ENCODE measurements at places on chromosomes 5 and 9.

DNA sequence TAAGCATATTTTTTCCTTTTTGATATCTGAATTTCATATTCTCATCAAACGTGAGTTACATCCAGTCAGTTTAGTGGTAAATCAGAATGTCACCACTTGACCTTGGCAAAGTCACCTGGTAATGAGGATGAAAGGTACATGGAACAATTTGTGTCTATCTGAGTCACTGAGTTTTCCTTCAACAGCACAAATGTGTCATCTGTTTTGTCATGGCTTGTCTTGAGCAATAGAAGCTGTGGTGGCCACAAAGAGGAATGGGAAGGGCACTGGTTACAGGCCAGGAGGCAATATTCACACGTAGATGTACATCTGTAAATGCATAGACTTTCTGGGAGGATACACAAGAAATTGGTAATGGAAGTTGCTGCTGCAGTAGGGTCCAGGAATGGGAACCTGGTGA lies 8.4 kb upstream of the ZNF474 start:
- DNase-seq: no peak

GRCh38 chr9:94511134-94511954 lies 43.5 kb upstream of the PCAT7 start:
- DNase-seq: no peak

DNA sequence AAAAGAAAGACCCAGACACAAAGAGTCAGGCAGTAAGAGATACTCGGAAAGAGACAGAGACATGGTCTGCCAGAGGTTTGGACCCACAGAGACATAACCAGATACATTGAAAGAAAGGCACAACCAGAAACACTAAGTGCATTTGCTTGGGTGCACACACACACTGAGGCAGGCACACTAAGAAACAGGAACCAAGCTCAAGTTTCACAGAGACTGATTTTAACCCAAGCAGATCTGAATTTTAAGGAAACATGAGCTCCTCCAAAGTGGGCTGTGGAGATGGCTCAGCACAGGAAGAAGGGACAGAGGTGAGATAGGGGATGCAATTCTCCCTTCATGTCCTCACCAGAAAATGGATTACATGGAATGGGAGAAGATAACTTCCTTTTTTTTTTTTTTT lies 9.5 kb downstream of the AQP3 start:
- DNase-seq: no peak

DNA sequence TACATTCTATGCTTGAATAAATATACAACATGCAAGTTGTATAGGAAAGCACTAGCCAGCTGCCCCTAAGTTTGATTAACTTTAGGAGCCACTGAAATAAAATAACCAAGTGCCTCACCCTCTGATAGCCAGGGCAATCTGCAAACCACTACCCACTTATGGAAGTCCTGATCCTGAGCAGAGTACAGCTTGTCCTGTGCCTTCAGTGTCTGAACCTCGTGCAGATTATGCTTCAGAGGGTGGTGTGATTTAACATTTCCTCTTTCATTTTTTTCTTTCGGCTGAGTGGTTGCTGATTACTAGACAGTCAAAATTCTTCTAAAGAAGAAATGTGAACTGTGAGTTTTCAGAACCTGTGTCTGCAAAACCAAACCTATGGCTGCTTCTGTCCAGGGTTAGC lies 327.7 kb downstream of the PIK3R1 start:
- no peak for DNase-seq

DNA sequence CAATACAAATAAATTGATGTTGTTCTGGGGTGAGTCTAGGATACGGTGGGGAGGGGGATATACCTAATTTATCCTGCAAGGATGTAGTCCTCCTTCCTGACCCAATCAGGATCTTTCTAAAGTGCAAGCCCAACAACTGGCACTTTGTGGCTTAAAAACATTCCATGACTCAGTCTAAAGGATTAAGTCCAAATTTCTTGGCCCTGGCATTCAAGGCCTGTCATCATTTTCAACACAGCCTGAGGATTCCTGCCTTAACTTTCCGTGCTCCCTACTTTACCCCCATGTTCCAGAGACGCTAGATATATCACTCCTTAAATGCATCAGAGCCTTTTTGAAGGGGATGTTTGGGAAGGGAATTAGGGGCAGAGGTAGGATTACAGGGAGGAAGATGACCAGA lies 1.0 kb downstream of the FAM221B start:
- no peak for DNase-seq

DNA sequence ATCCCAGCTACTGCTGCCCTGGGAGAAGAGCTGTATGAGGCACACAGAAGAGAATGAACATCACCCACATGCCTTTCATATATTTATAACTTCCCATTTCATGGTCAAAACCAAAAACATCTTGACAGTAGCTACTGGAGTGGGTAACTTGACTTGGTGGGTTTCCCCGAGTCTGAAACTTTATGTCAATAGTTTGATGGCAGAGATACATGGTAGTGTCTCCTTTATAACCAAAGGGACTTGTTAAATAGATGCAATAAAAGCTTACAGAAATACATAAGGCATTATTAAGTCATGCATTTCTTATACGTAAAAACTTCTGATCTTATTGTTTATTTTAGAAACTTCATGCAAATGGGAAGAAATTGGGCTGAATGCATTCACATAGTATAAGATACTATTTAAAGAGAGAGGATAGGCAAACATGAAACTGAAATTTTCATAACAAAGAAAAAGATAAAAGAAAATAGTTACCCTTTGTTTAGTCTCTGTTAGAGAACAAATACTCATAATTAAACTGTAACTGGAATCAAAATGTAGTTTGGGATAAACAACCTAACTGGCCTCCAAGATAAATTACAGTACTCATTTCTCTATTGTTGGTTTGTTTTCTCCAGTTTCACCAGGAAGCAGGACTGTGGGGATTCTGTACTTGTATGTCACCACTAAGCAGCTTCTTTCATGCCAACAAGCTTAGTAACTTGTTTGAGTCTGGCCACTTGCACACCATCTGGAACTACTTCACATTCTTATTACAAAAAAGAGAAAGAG lies 459.3 kb upstream of the MEF2C start:
- no peak for DNase-seq

DNA sequence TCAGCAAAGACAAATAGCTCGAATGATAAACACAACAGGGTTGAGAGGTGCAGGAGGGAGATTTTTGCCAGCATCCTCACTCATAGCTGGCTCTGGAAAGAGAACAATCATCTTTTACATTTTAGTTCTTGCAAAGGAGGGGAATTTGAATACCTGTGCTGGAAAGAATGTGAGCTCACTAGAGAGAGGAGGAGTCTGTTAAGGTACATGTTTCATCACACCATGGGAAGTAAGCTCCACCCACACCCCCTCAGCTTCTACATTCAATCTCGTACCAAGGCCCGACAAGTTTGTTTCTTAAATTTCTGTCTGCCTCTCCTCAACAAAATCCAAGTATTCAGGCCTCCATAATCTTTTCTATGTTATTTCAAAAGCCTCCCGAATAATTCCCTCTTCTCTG lies 254.6 kb downstream of the BRINP1 start:
- no peak for DNase-seq

- DNase-seq: no peak
Measured at GRCh38 chr5:180866985-180867384, 5.9 kb upstream of the ZFP62 start.

- DNase-seq: no peak
Measured at GRCh38 chr5:10266839-10267238, 16.8 kb downstream of the CCT5 start.

- peak; percentile 19 for DNase-seq
Measured at GRCh38 chr5:83473346-83474160, 2.0 kb downstream of the VCAN start.

DNA sequence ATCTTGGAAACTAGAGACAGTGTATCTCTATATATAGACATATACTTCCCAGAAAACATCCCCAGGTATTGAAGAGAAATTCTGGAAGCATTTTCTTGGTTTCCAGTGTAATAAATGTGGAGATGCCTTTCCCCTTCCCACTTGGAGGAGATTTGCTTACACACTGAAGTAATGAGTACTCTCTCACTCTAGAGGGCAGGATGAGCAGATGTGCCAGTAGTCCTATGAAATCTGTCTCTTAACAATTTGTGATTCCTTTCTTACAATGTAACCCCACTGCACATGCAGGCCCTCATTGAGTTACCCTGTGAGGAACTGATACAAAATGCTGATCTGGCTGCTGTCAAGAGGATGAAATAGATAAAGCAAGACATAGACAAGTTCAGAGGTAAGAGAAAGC lies 567.2 kb downstream of the SLCO4C1 start:
- DNase-seq: no peak

DNA sequence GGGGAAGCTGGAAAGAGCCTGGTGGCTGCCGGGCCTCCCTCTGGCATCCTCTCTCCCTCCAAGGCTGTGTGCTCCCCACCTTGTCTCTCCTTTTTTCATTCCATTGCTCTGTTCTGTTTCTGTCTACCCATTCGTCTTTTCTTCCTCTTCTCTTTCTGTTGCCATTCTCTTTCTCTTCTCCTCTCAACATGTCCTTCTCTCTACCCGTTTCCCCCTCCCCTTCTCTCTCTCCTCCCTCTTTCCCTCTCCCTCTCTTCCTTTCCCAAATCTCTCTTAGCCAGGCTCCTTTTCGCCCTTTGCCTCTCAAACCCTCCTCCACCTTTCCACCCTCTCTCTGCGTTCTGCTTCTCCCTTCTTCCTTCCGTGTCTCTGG lies 19.4 kb upstream of the KCNIP1 start:
- DNase-seq: no peak

DNA sequence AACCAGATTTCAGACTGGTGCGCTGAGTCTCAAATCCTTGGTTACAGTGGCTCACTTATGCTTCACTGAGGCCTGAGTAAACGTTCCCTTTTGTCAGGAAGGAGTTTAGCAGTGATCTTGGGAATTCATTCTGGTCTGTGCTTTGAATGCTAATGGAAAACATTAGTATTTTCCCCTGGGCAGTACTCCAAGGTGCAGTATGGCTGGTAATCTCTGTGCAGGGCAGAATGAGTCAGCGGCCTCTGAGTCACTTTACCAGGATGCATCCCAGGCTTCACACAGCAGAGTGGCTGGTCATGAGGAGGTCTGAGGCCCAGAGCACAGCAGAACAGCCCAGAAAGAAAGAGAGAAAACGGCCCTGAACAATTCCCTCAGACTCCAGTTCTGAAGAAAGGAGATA lies 54.0 kb downstream of the PCA3 start:
- DNase-seq: no peak

GRCh38 chr9:127209220-127209619 lies 55.4 kb upstream of the GARNL3 start:
- DNase-seq: no peak

GRCh38 chr9:133273098-133273497 lies 1.9 kb downstream of the ABO start:
- no peak for DNase-seq

DNA sequence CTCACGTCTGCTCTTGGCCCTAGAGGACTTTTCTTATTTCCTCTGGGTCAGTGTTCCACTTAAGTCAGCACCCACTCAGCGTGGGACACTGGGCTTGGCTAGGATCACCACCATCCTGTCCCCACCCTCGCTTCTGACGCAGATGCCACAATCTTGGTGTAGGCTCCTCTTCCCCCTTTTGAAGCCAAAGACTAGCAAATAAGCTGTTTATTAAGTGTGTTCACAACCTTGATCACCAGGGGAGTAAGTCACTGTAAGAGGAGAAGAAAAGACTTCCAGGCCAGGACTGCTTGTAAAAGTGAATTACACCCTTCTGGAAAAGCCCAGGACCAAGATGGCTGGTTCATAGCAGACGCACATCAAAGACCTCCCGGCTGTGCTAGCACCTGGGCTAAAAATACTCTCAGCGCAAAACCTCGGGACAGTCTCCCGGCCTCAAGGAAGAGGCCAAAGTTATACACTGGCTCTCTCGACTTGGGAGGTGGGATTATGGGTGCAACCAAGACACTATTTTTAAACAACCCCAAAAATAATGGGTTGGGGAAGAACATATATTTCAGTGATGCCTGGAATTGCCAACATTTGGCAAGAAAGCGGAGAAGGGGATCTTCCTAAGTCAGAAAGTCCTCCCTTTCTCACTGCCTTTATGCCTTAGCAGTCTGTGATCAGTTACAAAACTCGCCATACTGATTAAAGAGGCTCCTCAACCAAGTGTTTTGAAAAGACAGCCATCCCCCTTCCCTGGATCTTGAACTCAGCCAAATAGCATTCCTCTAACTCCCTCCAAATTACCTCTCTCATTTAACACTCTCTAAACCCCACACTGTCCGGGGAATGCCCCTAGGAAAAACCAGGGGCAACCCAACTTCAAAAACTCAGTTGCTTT lies 69.4 kb downstream of the RAPGEF1 start:
- DNase-seq: peak; percentile 59

DNA sequence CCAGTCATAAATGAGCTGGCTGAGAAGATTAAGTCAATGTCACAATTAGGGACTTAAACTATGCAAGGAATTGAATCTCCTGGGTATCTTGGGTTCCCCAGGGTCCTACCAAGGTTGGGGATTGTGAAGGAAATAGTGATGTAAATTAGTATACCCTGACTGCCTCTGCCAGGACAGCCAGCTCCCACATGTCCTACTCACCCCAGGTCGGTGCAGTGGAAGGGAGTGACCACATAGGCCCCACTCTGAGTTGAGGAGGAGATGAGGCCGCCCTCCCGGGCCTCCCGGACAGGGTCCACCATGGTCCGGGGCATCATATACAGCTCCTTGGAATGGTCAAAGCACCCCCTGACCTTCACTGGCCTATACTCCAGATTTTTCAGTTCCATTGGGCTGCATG lies 2.7 kb downstream of the SURF1 start:
- no peak for DNase-seq

DNA sequence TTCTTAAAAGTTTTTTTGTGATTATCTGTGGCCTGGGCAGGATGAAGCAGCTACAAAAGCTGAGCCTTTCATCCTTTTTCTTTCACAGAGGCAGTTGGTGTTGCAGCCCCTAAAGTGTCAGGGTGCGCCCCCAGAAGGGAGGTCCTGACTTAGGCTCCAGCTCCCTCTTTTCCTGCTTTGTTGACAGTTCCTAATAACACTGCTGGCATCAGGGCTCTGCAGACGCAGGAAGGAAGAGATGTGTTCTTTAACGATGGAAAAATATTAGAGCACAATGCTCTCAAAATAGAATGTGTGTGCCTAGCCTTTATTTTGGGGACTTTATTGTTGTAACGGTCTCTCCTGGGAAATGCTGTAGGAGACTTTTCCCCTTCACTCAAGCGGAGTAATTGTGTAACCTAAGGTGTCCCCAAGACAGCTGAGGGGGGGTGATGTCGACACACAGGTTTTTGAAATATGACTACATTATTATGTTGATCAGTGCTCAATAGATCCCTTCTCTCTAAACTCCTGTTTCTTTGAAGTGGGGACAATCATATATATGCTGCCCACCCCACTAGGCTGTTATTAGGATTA lies 135.6 kb downstream of the SEMA6A start:
- no peak for DNase-seq

GRCh38 chr5:102863058-102863457 lies 108.0 kb downstream of the PAM start:
- DNase-seq: no peak

GRCh38 chr5:179244044-179244443 lies 101.2 kb downstream of the ADAMTS2 start:
- no peak for DNase-seq

- no peak for DNase-seq
Measured at GRCh38 chr9:134858051-134858841, 22.4 kb upstream of the FCN2 start.

DNA sequence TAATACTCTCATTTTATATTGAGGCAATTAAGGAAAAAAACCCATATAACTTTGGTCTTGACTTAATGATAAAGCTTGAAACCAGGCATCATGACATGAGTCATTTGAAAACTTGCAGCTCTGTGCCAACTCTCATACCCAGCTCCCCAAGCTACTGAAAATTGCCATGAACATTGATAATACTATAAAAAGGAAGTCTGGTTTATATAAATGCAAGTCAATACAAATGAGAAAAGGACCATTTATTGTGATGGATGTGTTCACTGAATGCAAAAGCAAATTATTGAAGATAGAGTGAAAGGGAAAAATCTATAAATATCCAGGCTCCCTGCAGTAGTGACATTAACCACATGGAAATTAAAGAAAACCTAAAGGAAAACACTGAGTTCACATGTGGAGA lies 116.3 kb downstream of the DEPDC1B start:
- no peak for DNase-seq
